NCI-H1105 (cell line): ENCODE measurements at places on chromosomes 2 and 18.

GRCh38 chr2:202121532-202122162 lies 48.6 kb downstream of the KIAA2012 start:
- DNase-seq: no peak

DNA sequence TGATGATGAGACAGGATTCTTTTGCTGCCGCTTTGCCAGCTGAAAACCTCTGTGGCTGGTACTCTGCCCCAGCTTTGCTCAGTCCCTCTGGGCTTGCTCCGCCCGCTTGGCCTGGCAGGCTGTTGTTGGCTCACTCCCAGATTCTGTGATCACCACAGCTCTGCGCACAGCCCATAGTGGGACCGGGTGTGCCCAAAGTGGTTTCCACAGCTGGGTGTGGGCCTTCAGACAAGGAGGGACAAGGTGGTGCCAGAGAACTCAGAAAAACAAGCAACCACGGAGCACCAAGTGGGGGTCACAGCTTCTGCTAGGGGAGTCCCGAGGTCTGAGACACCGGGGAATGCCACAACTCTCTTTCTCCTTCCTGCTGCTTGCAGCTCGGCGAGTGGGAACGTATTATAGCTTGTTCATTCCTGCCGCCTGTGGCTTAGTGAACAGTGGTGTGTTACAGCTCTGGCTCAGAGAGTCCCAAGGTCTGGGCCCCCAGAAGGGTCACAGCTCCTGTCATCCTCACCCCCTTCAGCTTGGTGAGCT lies 9.2 kb upstream of the KYNU start:
- DNase-seq: no peak

- no peak for DNase-seq
Measured at GRCh38 chr2:176583607-176584006, 314.4 kb downstream of the MTX2 start.

DNA sequence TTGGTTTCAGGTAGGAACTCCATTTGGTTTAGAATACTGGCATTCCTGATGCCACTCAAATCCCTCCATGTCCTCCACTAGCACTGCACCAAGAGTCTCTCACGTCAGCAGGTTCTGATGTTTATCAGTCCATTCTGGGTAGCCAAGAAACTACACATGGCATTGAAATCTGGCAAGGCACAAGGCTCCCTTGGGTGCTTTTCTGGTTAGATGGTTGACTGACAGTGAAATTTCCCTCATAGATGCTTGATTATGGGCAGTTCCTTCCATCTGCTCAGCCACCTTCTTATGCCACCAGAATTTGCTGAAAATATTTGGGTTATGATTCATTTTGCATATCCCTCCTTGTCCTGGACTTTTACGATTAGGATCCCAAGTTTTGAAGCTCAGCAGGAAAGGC lies 32.6 kb downstream of the EDAR start:
- DNase-seq: no peak

DNA sequence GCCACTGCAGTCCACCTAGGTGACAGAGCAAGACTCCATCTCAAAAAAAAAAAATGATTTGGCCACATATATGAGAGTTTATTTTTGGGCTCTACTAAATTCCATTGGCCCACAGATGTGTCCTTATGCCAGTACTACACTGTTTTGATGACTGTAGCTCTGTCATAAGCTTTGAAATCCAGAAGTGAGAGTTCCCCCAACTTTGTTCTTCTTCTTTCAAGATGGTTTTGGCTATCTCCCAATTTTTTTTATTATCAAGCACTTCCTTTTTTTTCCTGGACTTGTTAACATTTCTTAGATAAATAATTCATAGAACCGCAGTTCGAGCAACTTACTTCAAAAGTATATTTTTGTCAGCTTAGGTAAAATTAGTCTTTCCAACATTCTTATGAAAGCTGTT lies 96.9 kb downstream of the TSHZ1 start:
- DNase-seq: no peak

GRCh38 chr2:105373344-105373781 lies 25.5 kb downstream of the FHL2 start:
- no peak for DNase-seq

DNA sequence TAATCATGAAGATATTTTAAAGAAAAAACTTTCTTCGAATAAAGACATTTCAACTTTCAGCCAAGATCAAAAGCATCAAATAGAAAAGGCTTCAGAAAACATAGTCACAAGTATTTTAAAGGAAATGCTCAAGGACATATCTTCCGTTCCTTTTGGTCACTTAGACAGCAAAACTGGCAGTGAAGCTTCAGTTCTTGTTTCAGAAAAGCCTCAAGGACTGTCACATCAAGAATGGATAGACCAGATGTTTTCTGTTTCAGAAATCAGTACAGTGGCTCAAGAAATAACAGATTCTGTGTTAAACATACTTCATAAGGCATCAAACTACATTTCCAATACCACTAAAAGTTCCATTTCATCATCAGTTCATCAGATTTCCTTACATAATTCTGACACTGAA lies 51.8 kb downstream of the FSIP2 start:
- no peak for DNase-seq

DNA sequence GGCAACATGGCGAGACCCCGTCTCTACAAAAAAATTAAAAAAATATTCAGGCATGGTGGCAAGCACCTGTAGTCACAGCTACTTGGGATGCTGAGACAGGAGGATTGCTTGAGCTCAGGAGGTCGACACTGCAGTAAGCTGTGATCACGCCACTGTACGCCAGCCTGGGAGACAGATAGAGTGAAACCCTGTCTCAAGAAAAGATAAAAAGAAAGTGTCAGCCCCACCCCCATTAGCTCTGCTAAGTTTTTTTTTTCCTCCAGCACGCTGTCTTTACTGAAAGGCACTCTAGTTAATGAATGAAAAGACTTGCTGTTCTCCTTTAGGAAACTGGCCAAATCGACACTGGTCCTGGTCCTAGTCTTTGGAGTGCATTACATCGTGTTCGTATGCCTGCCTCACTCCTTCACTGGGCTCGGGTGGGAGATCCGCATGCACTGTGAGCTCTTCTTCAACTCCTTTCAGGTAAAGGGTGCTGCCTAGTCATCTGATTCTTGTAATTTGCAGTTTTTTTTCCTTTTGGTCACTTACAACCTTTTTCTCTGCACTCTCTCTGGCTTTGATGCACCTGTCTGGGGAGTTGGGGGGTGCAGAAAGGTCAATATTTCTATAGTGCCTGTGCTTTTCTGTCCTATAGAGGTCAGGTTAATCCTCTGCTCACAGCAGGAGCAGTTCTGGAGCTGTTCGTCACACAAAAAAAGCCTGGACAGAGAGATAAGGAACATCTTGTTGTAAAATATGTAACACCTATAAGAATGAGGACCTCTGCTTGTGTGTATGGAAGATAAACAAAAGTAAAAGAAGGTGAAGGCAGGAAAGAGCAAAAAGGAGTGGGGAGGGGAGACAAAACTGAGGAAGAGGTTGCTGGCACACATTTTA lies 82.3 kb downstream of the PTH2R start:
- no peak for DNase-seq

GRCh38 chr2:43130548-43130875 lies 95.9 kb downstream of the ZFP36L2 start:
- no peak for DNase-seq

DNA sequence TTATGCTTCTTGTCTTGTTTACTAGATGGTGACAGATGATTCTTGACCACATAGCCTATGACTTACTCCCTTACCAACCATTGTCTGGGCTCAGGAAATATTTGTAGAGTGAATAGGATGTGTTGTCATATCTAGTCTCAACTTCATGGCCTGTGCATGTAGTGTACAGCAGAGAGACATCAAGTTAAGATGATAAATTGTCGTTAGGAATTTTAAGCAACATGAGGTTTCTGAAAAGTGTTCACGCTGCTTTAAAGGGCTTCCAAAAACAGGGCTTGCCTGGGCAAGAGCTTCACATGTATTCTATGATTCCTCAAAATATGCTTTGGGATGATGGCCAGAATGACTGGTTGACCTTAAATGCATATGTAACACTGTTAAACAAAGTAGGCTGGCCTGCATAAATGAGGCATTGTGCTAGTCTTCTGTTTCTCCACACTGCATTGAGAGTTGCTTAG lies 424.0 kb downstream of the RND3 start:
- no peak for DNase-seq

- no peak for DNase-seq
Measured at GRCh38 chr2:37181726-37182684, 6.5 kb downstream of the SULT6B1 start.

DNA sequence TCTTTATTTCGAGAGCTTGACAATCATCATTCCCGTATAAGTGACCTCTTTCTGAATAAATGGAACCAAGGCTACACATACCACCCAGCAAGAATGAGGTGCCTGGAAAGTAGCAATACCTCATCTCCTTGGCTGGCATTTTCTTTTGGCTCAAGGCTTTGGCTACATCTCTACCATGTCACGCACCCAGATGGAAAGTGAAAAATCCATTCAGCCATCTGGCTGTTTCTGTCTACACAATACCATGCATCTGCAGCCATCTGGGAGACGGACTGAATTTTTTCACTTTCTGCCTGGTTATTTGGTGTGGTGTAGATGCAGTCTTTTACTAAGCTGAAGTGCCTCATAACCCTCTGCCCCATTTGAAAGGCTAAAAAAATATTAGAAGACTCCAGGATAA lies 566.9 kb downstream of the BCL11A start:
- DNase-seq: no peak

DNA sequence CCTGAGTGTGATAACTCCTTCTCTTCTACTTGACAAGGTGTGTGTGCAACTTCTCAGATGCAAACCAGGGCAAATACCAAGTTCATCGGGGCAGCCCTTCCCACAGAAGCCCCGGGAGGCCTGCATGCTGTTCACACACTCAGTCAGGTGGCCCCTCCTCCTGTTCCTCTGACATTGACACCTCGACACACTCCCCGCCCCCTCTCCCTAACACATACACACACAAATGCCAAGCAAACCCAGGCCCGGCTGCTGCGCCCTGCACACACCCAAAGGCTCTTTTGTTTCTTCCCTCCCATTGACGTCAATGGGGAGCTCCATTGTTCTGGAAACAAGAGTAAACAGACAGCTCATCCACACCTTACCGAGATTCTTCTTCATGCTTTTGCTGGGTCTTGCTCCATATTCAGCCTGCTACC lies 1.7 kb upstream of the PER2 start:
- no peak for DNase-seq

DNA sequence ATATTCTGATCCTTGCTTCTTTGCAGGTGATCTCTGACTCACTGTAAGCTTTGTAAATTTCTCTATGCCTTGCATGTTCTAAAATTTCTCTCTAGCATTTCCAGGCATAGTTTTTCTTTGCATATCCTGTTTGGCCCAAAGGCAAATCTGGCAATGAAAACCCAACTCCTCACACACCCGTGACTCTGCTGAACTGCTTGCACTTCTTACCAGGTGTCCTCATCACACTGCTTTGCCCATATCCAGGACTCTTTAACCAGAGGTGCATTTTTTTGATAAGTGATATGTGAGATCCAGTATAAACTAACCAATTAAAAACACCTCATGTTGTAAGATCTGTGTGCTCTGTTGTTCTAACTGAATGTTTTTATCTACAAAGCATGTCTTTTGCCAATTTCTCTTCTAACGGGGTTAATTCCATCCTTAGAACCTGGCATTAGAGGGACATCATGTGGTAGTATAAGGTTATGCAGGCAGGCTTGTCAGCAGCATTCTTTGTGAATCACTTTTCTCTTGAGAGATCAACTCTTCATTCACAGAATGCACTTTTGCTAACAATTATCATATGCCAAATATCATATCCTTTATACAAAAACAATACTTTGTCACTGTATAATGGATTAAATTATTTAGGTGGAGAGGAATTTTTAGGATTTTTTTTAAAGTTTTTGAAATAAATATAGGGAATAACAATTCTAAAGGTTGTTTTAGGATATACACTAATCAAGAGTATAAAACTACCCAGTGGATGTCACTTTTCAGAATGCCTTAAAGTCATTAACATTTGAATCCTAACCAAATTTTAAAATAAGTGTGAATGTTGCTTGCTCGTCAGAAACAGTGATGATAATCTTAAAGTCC lies 20.8 kb upstream of the TMX3 start:
- peak; percentile 15 for DNase-seq

GRCh38 chr2:857937-858336 lies 92.7 kb upstream of the SNTG2 start:
- no peak for DNase-seq

- DNase-seq: no peak
Measured at GRCh38 chr2:200609028-200609614, 23.3 kb downstream of the AOX1 start.

DNA sequence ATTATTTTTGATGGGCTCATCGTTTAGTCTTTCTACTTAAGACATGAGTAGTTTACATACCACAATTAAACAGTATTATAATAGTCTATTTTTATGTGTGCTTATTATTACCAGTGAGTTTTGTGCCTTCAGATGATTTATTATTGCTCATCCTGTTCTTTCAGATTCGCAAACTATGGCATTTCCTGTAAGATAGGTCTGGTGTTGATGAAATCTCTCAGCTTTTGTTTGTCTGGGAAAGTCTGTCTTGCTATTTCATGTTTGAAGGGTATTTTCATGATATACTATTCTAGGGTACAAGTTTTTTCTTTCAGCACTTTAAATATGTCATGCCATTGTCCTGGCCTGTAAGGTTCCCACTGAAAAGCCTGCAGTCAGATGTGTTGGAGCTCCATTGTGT lies 101.3 kb downstream of the DNAH7 start:
- no peak for DNase-seq

DNA sequence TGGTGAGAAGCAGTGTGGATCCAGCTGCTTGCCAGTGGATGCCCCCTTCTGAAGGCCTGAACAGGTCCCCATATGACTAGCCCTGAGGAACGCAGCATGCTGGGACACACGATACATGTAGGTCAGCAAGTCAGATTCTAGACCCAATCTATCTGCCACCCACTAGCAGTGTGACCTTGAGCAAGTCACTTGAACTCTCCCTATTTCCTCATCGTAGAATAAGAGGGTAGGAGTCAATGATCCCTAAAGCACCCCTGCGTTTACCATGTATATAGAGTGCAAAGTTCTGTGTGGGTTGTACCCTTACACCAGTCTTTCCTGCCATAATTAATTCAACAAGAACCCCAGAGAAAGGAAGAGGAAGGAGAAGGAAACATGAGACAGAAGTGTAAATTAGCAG lies 123.7 kb downstream of the GALNT14 start:
- no peak for DNase-seq

- no peak for DNase-seq
Measured at GRCh38 chr2:17306219-17306618, 212.0 kb downstream of the RAD51AP2 start.
